Vagina (tissue), 2 donors: ENCODE measurements at places on chromosomes 11 and 22.
A peak's percentile ranks its signal among the peaks of the same experiment; 100 is the strongest.

GRCh38 chr11:65782816-65783228 is 2.0 kb upstream of the AP5B1 start:
- peaks cover 13% of the 10 kb centered on the region for H3K36me3 ChIP-seq
- H3K4me3 ChIP-seq = no peak overlapping the region
- H3K27me3 ChIP-seq = peaks cover 10% of the 10 kb centered on the region
- no peak for DNase-seq
- H3K27ac ChIP-seq = no peak overlapping the region

DNA sequence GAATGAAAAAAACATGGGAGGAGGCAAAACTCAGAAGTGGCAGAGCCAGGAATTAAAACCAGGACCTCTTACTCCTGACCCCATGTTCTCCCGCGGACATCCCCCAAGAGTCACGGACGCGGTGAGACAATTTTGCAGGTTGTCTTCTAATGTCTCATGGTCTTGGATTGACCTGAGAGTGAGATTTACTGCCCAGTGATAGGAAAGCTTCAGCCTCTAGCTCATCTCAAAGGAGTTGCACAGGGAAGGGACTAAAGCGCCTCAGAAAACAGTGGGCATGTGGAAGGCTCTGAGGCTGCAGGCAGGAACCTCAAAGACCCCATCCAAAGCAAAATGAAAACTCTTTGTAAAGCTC is 197.4 kb downstream of the ADAMTS15 start:
- no peak overlapping the region for H3K27ac ChIP-seq
- H3K27me3 ChIP-seq = no peaks in the 10 kb centered on the region
- H3K36me3 ChIP-seq = no peaks in the 10 kb centered on the region
- DNase-seq = peak; percentile 81

GRCh38 chr11:23897453-23898286 is 599.2 kb upstream of the LUZP2 start:
- H3K27ac ChIP-seq = no peak overlapping the region
- no peaks in the 10 kb centered on the region for H3K4me1 ChIP-seq
- H3K27me3 ChIP-seq = no peaks in the 10 kb centered on the region
- H3K4me3 ChIP-seq = no peak overlapping the region

DNA sequence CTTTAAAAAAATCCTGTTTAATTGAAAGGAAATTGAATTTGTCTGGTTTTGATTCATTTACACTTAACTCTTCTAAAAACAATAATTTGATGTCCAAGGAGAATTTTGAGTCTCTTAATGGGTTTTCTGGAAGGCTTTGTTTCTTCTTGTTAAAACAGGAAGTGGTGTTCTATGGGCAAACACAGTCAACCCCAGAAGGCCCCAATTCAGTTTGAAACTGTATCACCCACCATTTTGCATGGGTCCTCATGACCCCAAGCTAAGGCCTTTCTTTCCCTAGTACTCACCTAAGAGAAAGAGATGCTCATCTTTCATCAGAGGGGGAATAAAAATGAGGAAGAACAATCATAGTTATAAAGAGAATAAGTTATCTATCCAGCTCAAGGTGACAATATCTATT is 10.6 kb downstream of the FLI1 start:
- DNase-seq = no peak
- H3K27me3 ChIP-seq = no peaks in the 10 kb centered on the region
- H3K4me3 ChIP-seq = no peak overlapping the region
- H3K27ac ChIP-seq = no peak overlapping the region
- peaks cover 8% of the 10 kb centered on the region for H3K4me1 ChIP-seq

DNA sequence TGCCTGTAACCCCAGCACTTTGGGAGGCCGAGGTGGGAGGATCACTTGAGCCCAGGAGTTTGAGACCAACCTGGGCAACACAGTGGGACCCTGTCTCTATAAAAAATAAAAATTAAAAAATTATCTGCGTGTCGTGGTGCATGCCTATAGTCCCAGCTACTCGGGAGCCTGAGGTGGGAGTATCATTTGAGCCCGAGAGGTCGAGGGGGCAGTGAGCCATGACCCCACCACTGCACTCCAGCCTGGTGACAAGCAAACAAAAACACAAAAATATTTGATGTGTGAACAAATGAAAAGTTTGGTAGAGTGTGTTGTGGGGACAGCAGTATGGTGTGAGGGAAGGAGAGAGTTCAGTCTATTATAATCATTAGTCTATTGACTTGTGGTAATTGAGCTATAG is 90.8 kb upstream of the PARVA start:
- DNase-seq = peak; percentile 52
- H3K4me3 ChIP-seq = no peak overlapping the region
- H3K27me3 ChIP-seq = no peaks in the 10 kb centered on the region
- peak overlapping the region; percentile 79 for H3K27ac ChIP-seq
- peaks cover 33% of the 10 kb centered on the region for H3K4me1 ChIP-seq

DNA sequence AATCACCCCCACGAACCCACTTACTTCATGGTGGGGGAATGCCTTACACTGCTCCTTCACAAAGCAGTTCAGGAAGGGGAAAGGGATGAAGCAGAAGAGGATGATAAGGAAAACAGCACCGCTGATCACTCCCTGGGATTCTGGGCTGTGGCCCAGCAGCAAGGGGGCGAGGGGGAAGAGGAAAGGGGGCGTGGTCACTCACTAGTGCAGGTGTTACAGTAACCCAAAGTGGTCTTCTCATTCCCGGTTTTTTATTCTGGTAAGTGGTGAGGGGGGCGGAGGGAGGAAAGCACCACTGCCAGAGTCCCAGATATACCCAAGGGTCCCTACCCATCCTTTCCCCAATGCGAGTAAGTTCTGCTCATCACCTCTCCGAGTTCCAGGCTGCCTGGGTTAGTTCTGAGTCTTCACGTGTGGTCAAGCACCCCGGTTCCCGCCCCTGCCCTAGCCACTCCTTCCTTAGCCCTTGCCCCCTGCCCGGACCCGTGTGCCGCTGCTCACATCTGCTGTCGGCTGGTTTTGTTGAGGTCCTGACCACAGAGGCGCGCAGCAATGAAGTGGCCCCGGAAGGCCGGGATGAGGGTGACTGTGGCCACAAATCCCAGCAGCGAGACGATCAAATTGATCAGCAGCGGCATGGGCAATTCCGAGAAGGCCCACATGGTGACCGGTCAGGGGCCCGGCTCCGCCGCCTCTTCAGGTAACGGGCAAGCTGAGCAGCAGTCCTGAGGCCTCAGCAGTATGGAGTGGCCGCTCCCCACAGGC is 477 bp downstream of the DPAGT1 start:
- H3K4me3 ChIP-seq = peak overlapping the region; percentile 96
- no peaks in the 10 kb centered on the region for H3K36me3 ChIP-seq
- H3K27ac ChIP-seq = peak overlapping the region; percentile 86
- H3K27me3 ChIP-seq = no peaks in the 10 kb centered on the region

- H3K36me3 ChIP-seq = no peaks in the 10 kb centered on the region
- H3K4me3 ChIP-seq = no peak overlapping the region
- H3K4me1 ChIP-seq = no peaks in the 10 kb centered on the region
- no peak for DNase-seq
Measured at GRCh38 chr11:110614031-110614430, 98.2 kb downstream of the ARHGAP20 start.

DNA sequence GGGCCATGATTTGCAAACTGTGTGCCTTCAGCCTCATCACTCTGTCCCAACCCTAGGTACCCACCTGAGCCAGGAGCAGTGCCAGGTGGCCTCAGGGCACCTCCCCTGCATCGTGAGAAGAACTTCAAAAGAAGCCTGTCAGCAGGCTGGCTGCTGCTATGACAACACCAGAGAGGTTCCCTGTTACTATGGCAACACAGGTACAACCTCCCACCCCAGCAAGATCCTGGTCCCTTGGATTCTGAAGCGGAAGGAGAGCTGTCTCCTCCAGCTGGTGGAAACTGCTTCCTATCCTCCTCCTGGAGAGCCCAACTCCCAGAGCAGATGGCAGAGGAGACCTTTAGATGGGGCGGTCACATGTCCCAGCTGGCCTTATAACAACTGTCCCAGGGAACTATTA is 2.9 kb downstream of the ZP1 start:
- no peak overlapping the region for H3K27ac ChIP-seq
- no peaks in the 10 kb centered on the region for H3K36me3 ChIP-seq
- DNase-seq = no peak
- H3K4me1 ChIP-seq = peaks cover 24% of the 10 kb centered on the region

DNA sequence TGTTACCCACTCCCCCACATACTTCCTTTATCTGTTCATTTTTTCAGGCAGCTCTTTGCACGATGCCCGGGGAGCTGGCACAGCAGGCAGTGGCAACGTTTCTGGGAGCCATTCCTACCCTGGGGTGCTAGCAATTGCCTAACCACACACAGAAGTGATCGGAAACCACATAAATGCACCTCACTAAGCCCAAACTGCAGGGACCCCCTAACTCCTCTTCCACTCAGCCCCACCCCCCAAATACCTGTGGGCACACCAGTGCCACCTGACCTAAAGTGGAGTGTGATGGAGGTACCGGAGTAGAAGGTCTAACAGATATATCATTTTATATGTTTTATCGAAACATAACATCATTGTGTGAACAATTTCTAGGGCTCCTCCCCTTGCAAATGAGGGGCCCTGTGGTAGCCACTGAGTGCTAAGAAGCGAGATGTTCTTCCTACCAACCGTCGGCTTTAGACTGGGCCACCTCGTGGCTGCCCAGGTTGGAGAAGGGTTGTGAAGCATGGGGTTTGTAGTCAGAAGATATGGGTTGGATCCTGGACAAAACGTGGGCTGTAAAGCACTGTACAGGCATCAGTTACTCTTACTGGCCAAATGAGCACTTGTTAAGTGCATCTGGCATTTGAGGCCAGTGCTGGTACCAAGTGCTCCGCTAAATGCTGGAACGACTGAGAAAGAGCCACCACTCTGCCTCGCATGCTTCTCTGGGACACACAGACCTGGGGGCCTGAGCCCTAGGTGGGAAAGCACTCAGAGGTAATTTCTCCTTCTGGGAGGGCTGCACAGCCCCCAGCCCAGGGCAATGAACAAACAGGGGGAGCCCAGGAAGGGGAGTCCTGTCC is 2.8 kb downstream of the MRGPRD start:
- H3K27ac ChIP-seq = peak overlapping the region; percentile 6
- peaks cover 8% of the 10 kb centered on the region for H3K4me1 ChIP-seq
- H3K27me3 ChIP-seq = no peaks in the 10 kb centered on the region
- H3K36me3 ChIP-seq = no peaks in the 10 kb centered on the region

DNA sequence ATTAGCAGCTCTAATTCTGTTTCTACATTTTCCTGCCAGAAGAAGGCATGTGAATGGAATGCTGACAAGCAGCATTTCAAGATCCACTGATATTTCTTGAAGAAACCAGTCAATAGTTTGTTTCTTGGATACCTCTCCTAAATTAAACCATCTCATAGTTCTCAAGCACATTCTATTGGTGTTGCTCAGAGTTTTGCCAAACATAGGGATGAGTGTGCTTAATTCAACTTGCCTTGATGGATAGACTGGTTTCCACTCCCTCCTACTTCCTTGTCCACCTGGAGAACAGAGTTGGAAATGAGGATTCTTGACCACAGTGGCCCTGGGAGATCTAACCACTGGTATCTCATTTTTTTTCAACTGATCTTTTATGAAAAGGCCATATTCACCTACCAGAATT is 29.8 kb upstream of the DDX10 start:
- no peaks in the 10 kb centered on the region for H3K27me3 ChIP-seq
- no peak overlapping the region for H3K4me3 ChIP-seq
- no peak for DNase-seq
- no peaks in the 10 kb centered on the region for H3K4me1 ChIP-seq

GRCh38 chr11:123576082-123576481 is 78.3 kb downstream of the SCN3B start:
- no peaks in the 10 kb centered on the region for H3K36me3 ChIP-seq
- no peak for DNase-seq
- H3K4me3 ChIP-seq = no peak overlapping the region
- H3K4me1 ChIP-seq = no peaks in the 10 kb centered on the region

DNA sequence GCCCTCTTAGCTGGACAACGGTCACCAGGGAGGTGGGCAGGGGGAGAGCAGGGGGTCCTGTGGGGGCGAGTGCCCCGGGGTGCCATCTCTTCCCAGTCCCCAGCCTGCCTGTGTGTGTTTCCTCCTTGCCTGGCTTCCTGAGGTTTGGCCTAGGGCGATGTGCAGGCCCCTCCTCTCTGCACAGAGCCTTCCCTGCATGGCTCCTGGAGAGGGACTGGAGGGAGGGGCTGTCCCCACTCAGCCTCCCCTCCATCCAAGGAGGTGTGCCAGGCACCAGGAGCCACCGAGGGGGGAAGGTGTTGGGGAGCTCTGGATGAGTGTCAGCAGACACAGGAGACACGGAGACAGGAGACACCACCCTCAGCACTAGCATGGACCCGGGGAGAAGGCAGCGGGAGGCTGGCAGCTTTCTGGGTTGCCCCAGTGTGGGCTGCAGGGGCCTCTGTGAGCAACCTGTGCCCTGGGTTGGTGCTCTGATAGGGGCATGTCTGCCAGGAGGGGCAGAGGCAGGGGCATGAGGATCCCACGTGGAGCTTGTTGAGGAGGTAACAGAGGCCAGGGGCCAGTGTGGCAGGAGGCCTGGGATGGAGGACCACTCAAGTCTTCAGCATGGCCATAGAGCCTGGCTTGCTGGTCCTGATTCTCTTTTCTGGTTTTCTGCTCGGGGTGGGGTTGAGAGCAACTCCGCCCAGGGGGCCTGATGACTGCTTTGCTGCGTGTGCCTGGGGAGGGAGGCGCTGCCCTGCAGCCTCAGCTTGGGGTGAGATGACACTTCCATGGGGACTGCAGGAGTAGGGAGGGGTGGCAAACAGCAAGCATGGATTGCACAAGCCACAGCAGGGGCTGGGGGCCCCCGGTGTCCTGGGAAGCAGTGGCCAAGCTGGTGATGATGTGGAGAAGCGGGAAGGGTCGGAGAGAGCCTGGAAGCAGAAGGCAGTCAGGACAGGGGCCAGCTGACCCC is 78.8 kb downstream of the ST3GAL4 start:
- no peaks in the 10 kb centered on the region for H3K27me3 ChIP-seq
- no peak overlapping the region for H3K27ac ChIP-seq
- no peak overlapping the region for H3K4me3 ChIP-seq
- H3K36me3 ChIP-seq = no peaks in the 10 kb centered on the region
- no peak for DNase-seq

- H3K27ac ChIP-seq = no peak overlapping the region
- no peak for DNase-seq
- H3K4me3 ChIP-seq = no peak overlapping the region
- no peaks in the 10 kb centered on the region for H3K27me3 ChIP-seq
- no peaks in the 10 kb centered on the region for H3K4me1 ChIP-seq
- no peaks in the 10 kb centered on the region for H3K36me3 ChIP-seq
Measured at GRCh38 chr22:37254209-37254866, 10.3 kb upstream of the RAC2 start.

GRCh38 chr11:26048271-26048670 is 283.7 kb upstream of the ANO3 start:
- H3K4me3 ChIP-seq = no peak overlapping the region
- no peak overlapping the region for H3K27ac ChIP-seq
- H3K36me3 ChIP-seq = no peaks in the 10 kb centered on the region
- no peak for DNase-seq
- no peaks in the 10 kb centered on the region for H3K27me3 ChIP-seq
- H3K4me1 ChIP-seq = no peaks in the 10 kb centered on the region
